ENCODE measurements at places on chromosomes 3 and 15. TPM values are rescaled to one million over a fixed set of nuclear protein-coding genes. Genes with fewer than 3 reads are reported as not detected.

DNA sequence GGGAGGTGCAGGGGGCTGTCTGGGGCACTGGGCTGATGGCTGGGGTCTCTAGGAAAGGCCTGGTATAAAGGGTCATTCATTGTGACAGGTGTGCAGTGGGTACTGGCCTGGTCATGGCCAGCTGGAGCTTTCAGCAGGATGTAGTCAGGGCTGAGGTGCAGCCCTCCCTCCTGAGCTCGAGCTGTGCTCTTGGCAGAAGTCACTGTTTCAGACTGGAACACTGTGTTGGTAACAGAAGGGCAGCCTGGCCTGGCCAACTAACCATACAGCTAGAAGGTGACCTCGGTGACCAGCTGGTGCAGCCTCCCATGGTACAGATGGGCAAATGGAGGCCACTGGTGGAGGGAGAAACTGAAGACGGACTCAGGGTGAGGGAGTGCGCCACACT is 34.4 kb upstream of the LCTL start:
- no peak for DNase-seq

GRCh38 chr3:50581459-50581842 is 12.1 kb downstream of the HEMK1 start:
- no peak for DNase-seq

DNA sequence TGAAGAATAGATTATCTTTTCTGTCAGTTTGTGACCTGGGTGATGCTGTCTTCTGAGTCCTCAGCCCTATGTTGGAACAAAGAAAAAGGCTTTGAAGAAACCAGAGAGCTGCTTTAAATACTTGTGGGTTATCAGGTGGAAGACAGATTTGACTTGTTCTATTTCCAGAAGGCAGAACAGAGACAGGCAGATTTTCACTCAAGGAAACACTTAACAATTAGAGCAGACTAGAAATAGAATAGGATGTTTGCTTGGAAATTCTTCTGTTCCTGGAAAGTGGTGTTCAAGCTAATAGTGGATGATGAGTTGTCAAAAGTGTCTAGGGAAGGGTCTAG is 219.4 kb downstream of the UBE2E2 start:
- DNase-seq: no peak

- no peak for DNase-seq
Measured at GRCh38 chr3:55185380-55185779, 257.5 kb upstream of the LRTM1 start.

DNA sequence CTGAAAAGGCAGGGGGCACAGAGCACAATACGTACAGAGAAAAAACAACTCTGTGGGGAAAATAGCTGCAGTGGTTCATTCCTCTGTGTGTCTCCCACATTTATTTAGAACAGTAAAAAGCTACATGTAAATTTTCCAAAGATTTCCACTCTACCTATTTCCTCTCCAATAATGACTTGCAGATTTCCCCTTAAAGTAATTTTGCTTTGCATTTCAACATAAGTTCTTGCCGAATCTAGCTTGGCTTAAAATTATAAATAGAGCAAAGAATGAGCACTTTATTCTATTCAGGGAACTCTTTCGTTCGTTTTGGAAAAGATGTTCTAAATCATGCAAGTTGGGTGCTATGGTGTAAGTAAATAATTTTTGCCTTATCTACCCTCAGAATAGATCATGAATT is 58.2 kb upstream of the NR2E3 start:
- DNase-seq: no peak

DNA sequence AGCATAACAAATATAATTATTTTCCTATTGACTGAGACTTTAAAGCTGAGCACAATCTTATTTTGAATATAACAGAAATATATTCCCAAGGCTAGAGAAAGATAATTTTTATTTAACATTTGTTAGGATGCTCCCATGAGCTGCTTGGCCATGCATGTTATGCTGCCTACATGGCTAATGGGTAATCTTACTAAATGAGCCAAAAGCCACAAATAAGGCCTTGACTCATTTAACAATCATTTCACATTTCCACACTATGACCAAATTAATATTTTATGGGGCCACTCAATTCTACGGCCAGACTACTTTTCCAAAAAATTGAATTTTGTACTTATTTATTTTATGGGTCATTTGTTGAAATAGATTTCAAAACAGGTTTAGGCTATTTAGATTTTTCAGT is 141.7 kb downstream of the MEIS2 start:
- no peak for DNase-seq

DNA sequence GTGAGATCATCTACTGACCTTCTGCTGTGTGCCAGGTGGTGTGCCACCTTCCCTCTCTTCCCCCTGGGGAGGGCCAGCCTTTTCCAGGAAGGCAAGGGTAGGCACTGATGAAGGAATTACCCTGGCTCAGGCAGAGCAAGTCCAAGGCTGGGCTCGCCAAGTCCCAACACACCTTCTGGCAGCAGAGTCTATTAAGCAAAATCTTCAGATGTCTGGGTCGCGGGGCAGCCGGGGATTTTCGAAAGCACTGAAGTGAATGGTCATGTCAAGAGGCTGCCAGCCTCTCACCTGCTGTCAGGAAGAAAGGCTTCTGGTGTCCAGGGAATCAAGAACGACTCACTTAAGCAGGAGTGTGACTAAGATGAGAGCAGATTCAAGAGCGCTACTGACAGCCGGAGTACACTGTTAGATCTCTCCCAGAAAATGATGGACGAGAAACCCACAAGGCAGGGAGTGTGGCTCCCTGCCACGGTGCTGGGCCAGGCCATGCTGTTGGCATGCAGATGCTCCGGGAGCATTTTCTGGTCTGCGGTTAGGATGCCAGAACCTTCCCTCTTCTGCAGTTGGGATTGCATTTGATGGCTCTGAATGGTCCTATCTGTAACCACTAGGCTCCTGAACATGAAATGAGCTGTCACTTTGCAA is 479.8 kb downstream of the SHQ1 start:
- no peak for DNase-seq

DNA sequence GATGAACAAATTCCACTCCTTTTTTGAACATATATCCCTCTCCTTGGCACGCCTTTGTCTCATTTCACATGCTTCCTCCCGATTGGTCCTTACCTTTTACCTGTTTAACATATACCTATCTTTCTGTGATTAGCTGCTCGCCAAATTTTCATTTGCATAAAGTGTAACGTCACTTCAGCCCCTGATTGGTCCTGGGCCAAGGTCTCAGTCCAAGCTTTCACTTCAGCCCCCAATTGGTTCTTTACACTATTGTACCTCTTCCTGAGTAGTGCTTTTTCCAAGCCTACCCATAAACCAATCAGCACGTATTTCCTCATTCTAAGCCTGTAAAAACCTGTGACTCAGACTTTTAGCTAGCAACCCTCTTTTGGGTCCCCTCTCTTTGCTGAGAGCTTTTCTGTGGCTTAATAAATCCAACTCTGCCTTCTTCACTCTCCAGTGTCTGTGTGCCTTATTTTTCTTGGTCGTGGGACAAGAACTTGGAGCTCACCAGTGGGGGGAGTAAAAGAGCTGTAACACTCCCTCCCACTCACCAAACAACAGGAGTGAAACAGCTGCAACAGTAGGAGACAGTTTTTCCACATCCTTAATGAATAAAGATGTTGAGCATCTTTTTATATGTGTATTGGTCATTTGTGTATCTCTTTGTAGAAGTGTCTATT is 584 bp upstream of the XCR1 start:
- DNase-seq: no peak

DNA sequence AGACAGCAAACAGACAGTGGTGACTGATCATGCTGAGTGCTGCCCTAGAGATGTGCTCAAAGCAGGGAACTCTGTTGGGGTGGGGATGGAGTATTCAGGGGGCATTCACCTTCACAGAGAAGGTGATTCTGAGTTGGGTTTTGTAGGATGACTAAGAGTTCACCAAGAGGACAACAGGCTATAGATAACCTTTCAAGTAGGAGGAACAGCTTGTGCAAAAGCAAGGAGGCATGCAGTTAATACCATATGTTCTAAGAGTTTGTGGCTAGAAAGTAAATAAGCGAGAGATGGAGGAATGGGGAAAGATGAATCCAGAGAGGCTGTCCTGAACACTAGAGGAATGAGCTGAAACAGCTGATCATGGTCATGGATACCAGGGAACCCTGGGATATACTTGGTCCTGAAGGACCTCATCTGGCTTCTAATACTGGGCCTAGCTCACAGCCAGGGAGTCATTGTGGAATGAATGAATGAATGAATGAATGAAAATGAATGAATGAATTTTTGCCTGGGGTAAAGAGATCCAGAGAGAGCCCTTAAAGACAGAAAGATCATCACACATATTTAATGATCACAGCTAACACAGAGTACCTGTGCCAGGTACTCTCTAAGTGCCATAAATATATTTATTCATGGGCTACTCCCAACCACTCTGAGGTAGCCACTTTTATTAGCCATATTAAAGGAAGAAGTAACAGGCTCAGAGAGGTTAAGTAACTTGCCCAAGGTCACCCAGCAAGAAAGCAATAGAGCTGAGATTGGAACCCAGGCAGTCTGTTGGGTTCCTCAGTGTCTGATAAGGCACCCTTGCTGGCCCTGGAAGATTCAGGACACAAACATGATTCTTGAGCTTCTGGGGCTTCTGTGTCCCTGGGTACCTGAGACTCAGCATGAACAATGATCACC is 22.0 kb downstream of the SMAD6 start:
- DNase-seq: no peak

DNA sequence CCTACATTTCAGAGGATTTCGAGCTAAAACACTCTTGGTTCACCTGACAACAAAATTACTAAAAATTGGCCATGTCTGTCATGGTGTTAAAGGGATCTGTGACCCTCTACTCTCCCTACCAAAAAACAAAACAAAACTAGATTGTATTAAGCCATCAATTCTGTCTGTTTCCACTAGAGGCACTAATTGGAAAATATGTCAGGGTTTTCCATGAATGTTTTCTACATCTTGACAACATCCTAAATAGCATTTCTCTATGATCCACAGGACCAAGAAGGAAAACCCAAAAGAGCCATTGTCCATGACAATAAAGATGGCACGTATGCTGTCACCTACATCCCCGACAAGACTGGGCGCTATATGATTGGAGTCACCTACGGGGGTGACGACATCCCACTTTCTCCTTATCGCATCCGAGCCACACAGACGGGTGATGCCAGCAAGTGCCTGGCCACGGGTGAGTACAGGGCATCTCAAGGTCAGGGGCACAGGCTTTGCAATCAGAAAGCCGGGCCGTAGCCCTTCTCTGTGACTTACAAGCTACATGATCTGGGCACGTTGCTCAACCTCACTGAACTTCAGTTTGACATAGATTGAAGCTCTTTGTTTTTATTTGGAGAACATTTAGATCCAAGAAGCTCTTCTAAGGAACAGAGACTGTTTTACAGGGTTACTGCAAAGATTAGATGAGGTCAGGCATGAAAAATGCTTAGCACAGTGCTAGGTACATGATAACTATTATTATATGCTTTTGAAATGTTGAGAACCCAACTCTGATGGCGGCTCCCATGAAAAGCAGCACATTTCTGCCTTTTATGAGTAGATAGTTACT is 74.8 kb downstream of the DNASE1L3 start:
- DNase-seq: no peak

DNA sequence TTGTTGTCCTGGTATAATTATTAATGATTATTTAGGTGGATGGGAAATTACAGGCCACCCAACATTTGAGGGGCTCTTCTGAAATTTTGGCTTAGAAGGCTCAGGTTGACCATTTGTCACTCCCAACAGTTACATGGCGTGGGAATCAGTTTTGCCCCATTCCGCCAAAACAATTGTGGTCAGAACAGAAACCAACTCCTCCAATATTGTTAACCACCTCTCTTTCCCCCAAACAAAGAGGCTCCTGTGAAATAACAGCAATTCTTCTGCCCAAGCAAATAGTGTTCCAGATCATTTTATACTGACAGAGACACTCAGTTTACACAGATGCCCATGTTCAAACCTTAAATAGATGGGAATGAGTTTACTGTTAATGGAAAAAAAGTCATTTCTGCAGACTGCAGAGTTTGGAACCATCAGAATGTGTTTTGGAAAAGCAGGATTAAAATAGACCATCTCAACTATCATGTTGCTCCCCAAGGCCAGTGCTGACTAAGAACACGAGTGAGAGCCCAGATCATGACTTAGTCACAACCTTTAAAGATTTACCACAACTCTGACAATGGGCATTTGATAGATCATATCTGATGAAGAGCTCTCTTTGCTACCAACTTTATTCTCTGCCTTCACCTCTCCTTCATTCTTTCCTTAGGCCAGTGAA is 102.1 kb downstream of the DUT start:
- no peak for DNase-seq

DNA sequence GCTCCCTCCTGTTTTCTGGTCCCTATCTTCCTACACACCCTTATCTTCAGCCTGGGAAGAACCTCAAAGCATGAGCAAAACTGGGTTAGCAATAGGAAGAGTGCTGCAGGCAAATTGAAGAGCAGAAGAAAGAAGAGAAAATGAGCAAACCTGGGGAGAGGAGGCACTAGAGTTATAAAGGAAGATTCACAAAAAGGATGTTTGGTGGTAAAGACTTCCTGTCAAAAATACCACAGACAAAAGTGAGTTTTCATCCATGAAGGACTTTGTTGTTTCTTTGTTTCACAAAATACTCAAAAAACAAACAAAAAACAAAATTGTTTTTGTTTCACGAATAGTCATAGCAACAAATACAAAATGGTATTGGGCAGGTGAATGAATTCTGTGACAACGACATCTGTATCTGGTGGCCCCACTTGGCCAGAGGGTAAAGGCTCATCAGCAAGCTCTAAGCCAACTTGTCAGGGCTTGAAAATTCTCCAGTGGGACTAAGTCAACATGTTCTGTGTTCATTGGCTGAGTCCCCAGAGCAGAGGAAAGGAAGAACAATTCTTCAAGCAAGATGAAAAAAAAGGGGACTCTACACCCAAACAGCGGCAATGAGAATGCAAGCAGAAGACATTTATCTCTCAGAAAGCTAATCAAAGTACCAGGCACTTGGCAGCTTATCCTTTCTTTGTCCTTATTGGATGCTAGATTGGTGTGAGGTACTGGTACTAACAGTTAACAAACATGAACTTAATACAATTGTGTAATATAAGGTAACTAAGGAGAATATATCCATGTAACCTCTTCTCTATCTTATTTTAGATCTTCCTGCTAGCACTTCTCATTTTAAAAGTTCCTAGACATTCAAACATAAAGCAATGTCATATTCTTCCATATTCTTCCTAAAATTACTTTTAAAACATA is 9.7 kb downstream of the ATP8B4 start:
- no peak for DNase-seq

DNA sequence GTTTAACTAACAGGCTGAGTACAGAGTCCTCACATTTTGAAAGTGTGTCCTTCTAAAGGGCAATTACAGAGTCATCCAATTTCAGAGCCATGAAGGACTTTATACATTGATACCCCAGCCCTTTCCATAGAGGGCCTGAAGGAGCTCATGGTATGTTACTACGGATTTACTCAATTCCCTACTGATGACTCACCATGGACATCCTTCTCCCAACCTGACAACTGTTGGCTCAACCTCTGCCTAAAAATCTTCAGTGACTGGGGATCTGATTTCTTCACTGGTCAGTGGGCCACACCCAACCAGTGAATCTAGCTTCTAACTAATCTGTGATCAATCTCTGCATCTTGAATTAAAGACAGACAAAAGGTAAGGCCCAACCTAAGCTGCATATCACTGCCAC is 963.4 kb upstream of the CFAP20DC start:
- no peak for DNase-seq

GRCh38 chr3:69803681-69804270 is 64.5 kb downstream of the MITF start:
- DNase-seq: no peak

The DNASE1L3 gene
- 1.1 TPM for total RNA-seq

The ABHD14A gene
- 14.0 TPM for total RNA-seq

The CD200R1 gene
- total RNA-seq: 4.4 TPM

The TIMP4 gene
- total RNA-seq: not detected
